Activated CD4-positive, alpha-beta T cell treated with anti-CD3 and anti-CD28 coated beads, Interleukin-2, amount 50 U/mL, for 24 hours (primary cell): ENCODE measurements at places on chromosomes 7 and 10.

GRCh38 chr10:60485025-60485424 is 95.3 kb upstream of the ANK3 start:
- DNase-seq: no peak

DNA sequence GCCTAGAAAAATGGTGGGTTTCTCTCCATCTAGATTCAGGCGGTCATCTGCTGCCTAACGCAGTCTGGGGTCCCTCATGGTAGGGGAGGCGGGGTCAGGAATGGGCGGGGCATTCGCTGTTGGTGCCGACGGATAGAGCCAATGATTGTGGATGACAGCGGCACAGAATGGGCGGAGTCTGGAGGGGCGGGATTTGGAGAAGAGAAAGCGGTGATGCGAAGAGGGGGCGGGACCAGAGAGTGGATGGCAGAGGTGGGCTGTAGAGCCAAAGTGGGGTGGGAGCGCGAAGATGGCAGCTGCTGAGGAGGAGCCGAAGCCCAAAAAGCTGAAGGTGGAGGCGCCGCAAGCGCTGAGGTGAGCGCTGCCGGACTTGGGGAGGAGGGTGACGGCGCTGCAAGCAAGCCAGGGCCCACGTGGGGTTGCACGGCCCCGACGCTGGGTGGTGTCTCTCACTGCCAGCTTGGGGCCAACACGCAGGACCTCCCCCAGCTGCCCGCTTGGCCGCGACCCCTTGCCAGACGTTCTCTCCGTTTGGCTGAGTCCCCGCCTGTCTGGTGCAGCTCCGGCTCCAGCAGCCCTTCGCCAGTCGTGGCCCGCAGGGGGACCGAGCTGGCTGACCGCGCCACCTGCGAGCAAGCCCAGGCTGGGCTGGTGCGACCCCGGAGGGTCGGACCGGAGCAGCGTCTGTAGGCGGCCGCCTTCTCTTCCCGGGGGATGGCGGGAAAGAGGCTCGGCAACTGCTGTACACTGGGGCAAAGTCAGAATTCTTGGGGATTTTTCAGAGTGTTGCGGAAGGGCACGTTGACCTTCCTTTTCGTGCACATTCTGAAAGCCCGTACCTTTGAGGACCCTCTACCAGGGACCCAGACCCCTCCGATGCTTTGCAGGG is at the start of gene ADK:
ADK (plus strand) TSS at position 232 of the 889 bp plus-strand sequence; CDS start at position 290, 58 bp downstream.
- DNase-seq: peak; percentile 100

- DNase-seq: no peak
These were observed 2.9 kb downstream of the GPR37 start for GRCh38 chr7:124762611-124763143.

DNA sequence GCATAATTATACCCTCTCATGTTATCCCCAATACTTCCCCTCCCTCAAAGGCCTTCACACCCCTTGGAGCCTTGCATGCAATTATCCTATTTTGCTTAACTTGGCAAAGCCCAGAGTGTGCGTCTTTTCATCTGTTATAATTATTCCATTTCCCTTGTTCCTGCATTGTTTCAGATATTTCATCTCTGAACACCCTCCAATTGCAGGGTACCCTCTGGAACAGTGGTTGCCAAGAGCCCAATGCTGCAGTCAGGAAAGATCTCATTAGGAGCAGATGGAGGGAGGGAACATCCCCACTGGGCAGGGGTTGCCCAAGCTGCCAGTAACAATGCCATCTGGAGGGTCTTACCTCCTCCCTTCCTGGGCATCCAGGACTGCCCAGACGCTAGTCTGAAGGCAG is 18.4 kb upstream of the GOLGA7B start:
- DNase-seq: no peak

GRCh38 chr10:82680608-82681007 is 805.6 kb downstream of the NRG3 start:
- DNase-seq: no peak

GRCh38 chr10:133230387-133231195 is 574 bp downstream of the UTF1 start:
- DNase-seq: no peak

DNA sequence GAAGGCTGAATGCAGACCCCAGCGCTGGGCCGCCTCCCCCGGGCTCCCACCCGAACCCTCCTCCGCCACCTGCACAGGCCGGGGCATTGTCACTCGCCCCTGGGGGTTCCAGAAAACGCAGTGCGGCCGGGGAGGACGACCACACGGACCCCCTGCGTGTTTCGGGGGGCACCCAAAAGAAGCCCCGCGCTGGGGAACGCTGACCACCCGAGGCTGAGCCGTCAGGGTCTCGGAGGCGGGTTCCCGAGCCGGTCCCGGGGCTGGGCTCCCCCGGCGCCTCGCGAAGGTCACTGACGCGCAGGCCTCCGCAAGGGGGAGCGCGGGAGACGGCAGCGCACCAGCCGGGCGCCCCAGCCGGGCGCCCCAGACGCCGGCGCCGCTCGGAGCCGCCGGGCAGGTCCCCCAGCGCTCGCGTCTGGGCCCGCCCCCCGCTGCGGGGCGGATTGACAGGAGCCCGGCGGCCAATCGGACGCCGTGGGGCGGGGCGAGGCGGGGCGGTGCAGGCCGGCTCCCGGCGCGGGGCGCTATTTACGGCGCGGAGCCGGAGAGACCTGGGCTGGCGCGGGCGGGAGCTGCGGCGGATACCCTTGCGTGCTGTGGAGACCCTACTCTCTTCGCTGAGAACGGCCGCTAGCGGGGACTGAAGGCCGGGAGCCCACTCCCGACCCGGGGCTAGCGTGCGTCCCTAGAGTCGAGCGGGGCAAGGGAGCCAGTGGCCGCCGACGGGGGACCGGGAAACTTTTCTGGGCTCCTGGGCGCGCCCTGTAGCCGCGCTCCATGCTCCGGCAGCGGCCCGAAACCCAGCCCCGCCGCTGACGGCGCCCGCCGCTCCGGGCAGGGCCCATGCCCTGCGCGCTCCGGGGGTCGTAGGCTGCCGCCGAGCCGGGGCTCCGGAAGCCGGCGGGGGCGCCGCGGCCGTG is at the start of gene BAMBI:
BAMBI (plus strand) TSS at position 554 of the 920 bp plus-strand sequence. CDS start 377 bp downstream, outside the sequence.
- peak; percentile 73 for DNase-seq

GRCh38 chr7:33745934-33746333 is 159.4 kb upstream of the BMPER start:
- DNase-seq: no peak

GRCh38 chr7:35720849-35721248 is 25.9 kb upstream of the HERPUD2 start:
- DNase-seq: no peak

DNA sequence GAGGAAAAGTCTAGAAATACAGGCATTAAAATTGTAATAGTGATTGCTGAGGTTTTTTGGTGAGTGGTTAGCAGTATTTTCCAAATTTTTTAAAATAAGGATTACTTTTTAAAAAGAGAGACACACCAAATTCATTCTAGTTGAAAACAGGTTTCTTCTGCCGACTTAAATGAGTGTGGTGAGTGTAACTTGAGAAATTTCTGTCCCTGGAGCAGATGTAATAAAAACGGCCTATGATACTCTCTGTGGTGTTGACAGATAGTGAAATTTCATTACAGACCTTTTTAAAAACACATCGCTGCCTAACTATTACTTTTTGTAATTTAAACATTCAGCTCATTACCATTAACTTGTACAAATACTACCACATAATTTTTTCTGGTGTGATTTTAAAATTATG is 90.1 kb downstream of the CYP51A1 start:
- no peak for DNase-seq

DNA sequence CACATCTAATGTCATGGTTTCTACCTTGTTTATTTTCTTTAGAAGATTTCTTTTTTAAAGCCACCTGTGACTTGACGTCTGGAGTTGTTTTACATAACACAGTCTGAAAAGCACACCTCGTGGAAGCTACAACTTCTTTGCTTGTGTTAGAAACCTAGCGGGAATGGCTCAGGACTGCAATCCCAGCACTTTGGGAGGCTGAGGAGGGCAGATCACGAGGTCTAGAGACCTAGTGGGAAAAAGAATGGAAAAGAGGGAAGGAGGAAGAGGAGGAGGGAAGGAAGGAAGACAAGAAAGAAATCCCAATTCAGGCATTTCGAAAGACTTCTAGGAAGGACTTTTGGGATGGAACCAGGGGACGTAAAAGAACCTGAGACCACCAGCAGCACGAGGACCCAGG is 146.3 kb upstream of the CELF2 start:
- DNase-seq: no peak

GRCh38 chr10:73469579-73469978 is 26.2 kb downstream of the PPP3CB start:
- no peak for DNase-seq

- no peak for DNase-seq
These were observed 13.6 kb downstream of the SNX10 start for GRCh38 chr7:26305090-26305868.

DNA sequence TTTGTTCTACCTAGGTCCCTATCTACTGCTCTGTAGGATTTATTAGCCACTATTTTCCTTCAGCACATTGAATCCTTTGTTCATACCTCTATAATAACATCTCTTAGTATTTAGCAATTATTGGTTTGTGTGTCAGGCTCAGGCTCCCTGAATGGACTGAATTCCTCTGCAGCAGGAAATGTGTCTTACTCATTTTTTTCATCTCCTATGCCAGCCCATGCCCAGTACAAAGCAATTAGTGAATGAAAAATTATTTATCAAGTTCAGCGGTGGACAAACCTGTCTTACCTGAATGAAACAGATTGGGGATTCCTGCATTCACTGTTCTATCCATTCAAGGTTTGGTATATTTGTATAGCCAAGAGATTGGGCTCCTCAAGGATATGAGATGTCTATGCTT is 53.7 kb downstream of the C1GALT1 start:
- DNase-seq: no peak

GRCh38 chr7:103824251-103824650 is 165.2 kb downstream of the RELN start:
- no peak for DNase-seq

GRCh38 chr7:117728890-117729624 is 144.2 kb downstream of the CTTNBP2 start:
- DNase-seq: no peak

- DNase-seq: no peak
These were observed 8.1 kb upstream of the CUZD1 start for GRCh38 chr10:122853665-122854313.

- no peak for DNase-seq
These were observed 604 bp upstream of the SHTN1 start for GRCh38 chr10:117005527-117006055.

DNA sequence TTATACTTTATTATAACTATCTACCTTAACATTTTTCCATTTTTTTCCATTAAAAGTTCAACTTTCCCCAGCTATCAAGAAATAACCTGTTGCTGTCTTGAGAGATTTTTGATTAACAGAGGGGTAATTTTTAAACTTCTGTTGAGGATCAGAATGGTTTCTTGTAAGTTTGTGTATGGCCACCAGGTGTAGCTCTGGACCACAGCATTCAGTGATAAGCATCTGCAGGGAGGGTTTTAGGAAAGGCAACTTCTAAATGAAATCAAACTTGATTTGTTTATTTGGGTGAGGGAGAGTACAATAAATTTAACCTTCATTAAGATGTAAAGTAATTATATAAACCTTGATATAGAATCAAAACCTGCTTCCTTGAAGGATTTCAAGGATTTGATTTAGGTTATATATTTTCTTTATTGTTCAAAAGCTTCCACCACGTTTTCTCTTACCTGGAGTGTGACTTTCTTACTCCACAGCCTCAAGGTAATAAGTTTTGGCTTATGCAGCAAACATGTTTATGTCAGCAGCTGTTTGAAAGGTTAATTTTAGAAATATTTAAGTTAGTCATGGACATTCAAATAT is 153.3 kb downstream of the STK31 start:
- DNase-seq: no peak

DNA sequence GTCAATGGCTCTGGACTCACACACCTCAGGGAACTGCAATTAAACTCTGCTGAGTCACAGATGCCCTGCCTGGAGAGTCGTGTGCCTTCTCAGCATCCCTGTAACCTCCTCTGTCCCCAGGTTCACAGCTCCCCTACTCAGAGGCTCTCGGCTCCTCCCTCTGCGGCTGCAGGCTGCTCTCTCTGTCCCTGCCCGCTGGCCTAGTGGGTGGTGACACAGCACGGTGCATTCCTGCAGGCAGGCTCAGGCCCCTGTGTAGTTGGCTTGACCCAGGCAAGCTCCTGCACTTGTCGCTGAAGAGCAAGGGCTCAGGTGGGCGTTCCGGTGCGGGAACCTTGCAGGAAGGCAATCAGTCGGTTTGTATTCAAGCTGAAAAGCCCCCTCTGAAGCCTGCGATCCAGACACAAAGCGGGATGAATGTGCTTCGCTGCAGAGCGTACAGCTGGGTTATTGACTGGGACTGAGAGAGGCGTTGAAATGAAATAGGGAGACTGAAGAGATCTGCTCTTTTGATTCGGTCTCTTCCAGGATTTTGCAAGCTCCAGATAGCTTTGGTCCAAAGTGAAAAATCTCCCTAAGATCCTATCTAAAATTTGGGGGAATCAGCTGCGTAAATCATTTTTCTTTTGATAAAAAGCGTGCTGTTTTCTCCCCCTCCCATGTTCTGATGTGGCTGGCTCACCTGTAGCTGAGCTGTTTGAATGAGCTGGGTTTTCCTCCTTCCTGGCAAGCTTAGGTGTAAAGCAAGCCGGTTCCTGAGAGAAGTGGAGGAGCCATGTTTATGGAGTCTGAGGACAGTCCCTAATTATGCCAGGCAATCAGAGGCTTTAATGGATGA is 208.7 kb upstream of the PHYHIPL start:
- no peak for DNase-seq

DNA sequence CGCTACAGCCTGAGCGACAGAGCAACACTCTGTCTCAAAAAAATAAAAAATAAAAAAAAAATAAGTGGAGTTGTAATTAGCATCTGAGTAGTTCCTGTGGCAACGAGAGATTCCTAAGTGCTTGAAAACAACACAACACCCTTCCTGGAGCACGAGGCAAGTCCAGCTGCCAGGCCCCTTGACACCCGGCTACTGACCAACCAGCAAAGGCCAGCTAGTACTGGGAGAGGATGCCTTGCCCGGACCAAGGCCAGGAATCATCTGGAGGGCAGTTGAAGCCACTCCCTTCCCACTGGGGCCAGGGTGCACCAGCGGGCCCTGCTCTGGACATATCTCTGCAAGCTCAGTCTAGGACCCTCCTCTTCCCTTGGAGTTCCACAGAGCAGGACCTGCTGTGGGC is 536 bp downstream of the C10orf105 start:
- DNase-seq: no peak

DNA sequence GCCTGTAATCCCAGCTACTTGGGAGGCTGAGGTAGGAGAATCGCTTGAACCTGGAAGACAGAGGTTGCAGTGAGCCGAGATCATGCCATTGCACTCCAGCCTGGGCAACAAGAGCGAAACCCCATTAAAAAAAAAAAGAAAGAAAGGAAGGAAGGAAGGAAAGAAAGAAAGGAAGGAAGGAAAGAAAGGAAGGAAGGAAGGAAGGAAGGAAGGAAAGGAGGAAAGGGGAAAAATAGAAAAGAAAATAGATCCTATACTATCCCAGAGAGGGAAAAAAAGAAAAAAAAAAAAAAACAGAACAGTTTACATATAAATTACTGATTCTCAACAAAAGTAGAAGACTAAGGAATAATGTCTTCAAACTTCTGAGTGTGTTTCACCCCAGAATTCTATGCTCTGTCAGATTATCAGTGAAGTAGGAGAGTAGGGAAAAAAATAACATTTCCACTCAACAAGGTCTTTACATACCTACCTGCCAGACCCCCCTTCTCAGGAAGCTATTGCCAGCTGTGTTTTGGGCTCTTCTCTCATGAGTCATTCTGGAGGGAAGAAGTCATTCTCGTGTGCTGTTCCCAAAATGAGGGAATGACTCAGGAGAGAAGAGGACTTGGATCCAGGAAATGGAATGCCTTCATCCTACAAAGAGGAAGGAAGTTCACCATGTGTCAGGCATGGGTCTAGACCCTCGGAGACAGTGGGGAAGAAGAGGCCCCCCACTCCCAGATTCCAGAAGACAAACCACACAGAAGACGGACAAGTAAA is 20.9 kb downstream of the RGS10 start:
- no peak for DNase-seq

- DNase-seq: no peak
These were observed 251.7 kb upstream of the PITRM1 start for GRCh38 chr10:3424111-3424851.

GRCh38 chr7:51150193-51150592 is 166.4 kb downstream of the COBL start:
- no peak for DNase-seq
